ENCODE measurements at places on chromosomes 5 and 9.

DNA sequence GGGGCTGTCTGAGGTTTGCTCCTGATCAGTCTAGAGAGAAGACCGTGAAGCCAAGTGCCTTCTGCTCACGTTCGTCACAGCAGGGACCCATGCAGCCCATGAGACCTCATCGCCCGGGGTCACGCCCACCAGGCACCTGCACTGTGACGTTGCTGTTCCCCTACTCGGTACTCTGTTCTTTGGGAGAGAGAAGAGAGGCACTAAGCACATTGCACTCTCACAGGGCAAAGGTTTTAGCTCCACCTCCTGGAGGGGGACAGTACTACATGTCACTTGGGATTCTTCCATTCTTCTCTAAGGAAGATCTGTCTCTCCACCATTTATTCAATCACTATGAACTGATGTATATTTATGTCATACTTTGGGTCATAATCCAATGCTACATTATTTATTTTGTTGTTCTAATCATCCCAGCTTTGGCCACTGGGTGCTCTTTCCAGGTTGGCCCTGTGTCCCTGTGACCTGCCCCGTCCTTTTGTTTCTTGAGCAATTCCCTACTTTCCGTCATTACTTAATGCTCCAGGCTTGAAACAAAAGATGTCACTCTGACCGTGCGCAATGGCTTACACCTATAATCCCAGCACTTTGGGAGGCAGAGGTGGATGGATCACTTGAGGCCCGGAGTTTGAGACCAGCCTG lies 31.4 kb upstream of the BRD3 start:
- DNase-seq = peak; percentile 75

DNA sequence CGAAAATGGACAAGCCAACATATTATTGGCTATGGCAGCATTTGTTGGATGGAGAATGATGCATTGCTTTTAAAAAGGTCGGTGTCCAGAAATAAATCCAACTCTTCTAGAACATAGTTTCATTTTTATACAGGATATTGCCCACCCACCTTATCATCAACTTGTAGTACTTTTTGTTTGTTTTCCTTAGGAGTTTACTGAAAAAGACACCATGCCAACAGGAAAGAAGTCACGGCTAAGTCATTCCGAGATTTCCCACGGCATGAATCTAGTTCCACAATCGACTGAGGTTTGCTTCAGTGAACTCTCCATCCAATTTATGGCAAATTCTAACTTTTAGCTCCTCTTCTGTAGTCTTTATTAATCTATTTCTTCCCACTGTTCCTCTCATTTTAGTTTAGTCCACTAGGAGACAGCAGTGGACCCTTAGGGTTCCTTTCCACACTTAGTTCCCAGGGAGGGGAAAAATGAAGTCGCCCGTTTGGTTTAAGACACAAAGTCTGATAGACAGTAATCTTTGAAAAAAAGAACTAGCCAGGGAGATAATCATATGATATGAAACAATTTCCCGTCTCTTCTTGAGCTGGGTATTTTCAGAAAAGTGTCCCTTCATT lies 237.5 kb downstream of the AP3B1 start:
- no peak for DNase-seq

GRCh38 chr5:82862711-82863110 lies 214.5 kb downstream of the TMEM167A start:
- no peak for DNase-seq

DNA sequence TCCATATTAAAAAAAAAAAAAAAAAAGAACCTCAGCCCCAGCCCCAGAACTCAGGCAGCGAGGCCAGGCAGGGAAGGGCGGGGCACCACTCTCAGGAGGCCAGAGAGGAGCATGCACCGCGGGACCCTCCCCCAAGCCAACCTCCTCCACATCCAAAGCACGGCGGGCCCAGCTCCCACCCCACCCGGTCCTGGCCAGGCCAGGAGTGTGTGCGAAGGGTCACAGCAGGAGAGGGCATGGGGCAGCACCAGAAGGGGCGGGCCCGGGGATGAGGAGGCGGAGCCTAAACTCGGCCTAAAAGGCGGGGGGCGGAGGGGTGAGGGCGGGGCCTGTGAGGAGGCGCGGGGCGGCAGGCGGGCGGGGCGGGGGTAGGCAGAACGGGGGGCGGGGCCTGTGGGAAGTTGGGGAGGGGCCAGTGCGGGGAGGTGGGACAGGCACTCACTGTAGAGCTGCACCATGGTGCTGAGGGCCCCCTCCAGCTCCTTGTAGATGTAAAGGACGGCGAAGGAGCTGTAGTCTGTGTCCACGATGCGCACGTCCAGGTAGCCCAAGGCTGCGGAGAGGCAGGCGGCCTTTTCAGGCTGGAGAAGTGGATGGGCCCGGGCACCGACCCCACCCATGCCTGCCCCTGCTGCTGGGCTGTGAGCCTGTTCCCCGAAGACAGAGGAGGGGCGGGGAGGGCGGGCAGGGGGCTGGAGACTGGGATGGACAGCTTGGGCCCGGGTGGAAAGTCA lies 1.2 kb downstream of the LCN15 start:
- DNase-seq = peak; percentile 81

- DNase-seq = no peak
These were observed 103.1 kb upstream of the CLINT1 start for GRCh38 chr5:157961896-157962590.

GRCh38 chr5:72291601-72292000 lies 28.4 kb downstream of the MRPS27 start:
- DNase-seq = no peak

- DNase-seq = no peak
These were observed 40.4 kb downstream of the SAR1B start for GRCh38 chr5:134592141-134592746.

GRCh38 chr9:138049779-138050471 lies 172.3 kb downstream of the CACNA1B start:
- DNase-seq = no peak

GRCh38 chr5:37490120-37490810 lies 111.1 kb downstream of the WDR70 start:
- no peak for DNase-seq

GRCh38 chr5:90888511-90889324 lies 330.1 kb downstream of the ADGRV1 start:
- DNase-seq = no peak

- no peak for DNase-seq
These were observed 39.6 kb downstream of the SGCD start for GRCh38 chr5:156366521-156366920.

DNA sequence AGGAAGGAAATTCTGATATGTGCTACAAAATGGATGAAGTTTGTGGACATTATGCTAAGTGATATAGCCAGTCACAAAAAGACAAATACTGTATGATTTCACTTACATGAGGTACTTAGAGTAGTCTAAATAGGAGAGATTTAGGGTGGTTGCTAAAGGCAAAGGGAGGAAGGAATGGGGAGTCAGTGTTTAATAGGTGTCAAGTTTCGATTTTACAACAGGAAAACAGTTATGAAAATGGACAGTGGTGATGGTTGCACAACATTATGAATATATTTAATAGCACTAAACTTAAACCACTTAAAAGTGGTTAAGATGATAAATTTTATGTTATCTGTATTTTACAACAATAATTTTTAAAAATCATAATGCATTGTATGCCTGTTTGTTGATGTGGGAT lies 40.4 kb upstream of the ECM2 start:
- DNase-seq = no peak

DNA sequence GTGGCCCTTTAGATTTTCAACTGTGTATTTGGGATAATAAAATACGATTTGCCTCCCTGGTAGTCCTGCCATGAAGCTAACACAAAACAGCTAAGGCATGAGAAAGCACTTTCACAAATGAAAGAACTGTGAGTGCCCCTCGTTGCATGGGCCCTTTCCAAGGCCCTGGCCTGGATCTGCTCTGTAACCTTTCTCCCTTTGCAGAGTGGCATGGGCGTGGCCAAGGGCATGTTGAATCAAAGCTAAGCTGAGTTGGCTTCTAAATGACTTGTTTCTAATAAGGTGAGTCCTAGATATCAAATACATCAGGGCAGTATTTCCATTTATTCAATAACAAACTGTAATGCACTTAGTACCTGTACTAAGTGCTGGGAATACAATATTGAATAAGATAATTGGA lies 78.7 kb upstream of the PTPN3 start:
- DNase-seq = no peak

GRCh38 chr5:62283005-62283404 lies 23.0 kb upstream of the KIF2A start:
- DNase-seq = no peak

DNA sequence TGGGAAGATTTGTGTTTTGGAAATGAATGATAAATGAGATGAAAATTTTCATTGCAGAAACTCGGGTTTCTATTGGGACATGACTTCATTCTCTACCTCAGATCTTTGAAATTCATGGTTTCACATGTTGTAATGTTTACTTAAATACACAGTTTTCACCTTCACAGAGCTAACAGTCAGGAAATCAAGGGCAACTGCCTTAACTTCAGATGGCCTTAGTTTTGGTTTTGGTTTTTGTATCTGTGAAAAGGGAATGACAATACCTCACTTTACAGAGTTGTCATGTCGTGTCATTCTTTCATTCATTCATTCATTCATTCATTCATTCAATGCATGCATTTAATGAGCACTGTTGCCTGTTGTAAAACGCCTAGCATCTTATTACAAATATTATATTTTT lies 41.9 kb downstream of the NIM1K start:
- DNase-seq = peak; percentile 42

DNA sequence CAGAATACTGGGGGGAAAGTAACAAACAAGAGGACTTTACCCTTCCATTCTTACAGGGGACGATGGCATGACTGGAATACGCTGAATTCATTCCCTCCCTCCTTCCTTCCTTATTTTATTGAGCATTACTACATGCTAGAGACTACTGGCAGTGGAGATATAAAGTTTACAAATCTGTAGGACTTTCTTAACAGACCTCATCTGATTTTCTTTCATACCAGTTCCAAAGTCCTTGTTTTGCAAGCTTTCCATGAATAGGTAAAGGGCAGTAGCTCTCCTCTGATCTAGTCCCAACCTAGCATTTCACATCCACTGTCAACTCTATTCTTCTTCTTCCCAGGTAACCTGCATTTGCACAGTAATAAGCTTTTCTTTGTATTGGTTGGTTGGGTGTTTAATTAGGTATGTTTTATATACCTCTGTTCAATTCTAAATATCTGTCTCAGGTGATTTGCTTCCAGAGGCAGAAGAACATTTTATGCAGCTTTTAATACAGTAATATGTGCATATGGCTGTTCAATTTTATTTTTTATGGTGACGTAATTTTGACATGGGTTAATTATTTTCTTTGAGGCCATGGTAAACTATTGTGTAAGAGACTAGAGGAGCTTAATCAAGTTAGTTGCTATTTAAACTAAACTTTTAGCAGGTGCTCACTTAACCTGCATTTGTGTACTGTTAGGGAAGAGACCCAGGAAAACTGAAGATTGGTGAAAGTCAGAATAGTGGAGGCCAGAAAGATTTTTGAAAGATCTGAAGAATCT lies 150.9 kb downstream of the ARHGAP26 start:
- no peak for DNase-seq

DNA sequence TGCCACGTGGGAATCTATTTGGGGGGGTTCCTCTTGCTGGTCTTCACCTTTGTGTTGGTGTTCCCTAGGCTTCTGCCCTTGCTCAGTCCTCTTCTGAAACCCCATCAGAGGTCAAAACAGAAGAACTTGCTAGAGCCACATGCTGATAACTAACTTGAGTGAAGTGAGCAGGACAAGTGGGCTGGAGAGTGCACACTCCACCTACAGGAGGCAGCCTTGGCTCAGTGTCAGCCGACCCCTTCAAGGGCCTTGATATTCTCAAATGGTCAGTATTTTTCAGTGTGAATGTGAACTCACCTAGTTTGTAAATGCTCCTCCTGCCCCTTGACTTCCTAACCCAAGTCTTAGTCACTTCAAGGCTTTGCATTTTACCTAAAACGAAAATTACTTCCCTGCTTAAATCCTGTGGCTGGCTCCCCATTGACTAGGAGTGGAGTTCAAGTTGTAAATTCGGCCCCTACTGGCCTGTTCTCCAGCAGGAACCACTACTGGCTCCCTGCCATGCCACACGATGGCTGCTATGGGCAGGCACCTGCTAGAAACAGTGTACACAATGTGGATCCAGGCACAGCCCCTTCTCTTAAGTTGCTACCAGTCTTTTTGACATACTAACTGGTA lies 3.6 kb upstream of the SLC1A3 start:
- DNase-seq = peak; percentile 21

DNA sequence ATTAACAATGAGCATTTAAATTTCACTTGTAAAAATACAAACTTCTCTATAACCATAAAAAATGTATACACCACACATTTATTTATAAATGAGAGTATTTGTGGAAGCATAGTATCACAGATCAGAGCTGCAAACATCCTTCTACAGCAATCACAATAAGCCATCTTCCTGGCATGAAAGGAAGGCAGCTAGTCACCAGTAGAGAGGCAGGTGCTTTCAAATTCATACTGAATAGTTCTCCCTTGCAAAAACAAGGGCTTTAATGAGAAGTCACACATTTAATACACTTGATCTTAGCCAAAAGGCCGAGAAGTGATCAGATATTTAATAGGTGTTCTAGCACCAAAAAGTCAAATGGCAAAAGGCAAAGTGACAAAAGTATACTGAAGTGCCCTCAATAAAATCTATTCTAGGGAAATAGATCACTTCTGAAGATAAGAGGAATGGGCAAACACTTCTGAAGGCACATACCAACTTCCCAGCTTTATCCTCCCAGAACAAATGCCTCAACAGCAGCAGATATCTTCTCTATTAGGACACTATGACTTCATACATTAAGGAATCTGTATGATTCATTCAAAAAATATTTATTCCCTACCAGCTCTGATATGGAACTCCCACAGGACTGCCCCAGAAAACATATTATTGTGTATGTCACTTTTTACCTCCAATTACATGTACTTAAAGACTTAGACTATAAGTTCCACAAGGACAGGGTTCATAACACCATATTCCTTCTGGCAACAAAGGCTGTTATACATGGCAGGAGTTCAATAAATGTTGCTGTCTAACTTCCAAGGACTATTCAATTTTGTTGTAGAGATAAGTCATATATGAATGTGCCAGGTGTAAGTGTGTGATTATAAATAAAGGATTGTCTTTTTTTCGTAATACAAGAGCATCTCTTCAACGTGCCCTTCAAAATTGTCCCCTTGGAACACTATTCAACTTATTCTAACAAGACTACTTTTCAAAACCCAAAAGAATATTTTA lies 31.7 kb downstream of the MAPKAP1 start:
- no peak for DNase-seq

DNA sequence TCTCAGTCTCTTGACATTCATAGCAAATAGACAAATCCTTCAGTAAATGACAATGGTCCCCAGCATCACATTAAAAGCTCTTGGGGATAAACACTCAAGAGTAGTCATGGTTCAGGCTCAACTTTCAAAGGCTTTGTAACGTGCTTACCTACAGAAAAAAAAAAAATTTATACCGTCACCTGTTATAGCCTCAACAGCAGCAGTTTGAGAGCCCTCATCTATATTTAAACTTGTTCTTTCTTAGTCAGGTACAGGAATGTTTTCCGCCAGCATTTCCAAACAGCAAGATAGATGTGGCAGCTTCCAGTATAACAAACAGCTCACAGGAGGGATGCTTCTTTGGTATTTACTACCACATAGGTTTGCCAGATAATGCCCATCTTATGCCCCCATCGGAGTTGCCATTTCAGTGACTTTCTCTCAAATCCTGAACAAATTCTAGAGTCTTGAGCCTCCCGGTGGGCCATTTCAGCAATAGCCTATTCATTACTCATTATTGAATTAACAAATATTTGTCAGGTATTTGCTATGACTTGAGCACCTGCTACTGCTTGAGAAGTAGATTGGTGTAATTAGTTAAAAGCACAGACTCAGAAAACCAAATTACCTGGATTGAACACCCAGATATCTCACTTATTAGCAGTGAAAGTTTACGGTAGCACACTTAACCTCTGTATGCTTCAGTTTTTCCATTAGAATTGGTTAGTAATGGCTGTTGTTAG lies 470.0 kb downstream of the EBF1 start:
- DNase-seq = no peak
